ENCODE measurements at places on chromosomes 16 and 17. TPM values are rescaled to one million over a fixed set of nuclear protein-coding genes. Genes with fewer than 3 reads are reported as not detected.
A peak's percentile ranks its signal among the peaks of the same experiment; 100 is the strongest.

DNA sequence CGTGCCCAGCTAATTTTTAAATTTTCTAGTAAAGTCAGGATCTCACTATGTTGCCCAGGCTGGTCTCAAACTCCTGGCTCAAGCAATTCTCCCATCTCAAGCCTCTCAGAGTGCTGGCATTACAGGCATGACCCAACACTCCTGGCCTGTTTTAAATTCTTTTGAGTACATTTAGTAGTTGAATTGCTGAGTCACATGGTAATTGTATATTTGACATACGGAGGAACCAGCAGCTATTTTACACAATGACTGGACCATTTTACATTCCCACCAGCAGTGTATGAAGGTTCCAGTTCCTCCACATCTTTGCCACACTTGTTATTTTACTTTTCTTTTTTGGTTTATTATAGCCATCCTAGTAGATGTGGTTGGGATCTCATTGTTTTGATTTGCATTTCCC lies 43.6 kb downstream of the RHOT1 start:
- DNase-seq: no peak

- DNase-seq: no peak
Measured at GRCh38 chr16:17491140-17491662, 20.4 kb upstream of the XYLT1 start.

GRCh38 chr16:59886021-59886420 lies 1151.9 kb upstream of the GOT2 start:
- DNase-seq: no peak

DNA sequence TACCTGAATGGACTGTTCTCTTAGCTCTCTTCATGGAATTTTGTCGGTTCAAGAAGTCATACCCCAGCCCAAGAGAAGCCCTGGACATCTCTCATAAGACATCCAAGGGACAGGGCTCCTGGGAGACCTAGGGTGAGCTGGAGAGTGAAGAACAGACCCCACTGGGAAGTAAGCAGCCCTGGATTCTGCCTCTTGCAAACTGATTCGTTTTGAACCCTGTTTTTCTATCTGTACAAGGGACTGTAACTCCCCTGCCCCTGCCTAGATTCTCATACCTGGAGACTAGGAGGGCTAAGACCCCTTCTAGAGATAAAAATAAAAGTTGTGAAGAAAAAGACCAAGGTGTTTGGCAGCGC lies 449 bp downstream of the CCL3L1 start:
- no peak for DNase-seq

GRCh38 chr17:11276486-11276885 lies 35.5 kb downstream of the SHISA6 start:
- DNase-seq: no peak

The DBNDD1 gene
- total RNA-seq: 4.3 TPM

DNA sequence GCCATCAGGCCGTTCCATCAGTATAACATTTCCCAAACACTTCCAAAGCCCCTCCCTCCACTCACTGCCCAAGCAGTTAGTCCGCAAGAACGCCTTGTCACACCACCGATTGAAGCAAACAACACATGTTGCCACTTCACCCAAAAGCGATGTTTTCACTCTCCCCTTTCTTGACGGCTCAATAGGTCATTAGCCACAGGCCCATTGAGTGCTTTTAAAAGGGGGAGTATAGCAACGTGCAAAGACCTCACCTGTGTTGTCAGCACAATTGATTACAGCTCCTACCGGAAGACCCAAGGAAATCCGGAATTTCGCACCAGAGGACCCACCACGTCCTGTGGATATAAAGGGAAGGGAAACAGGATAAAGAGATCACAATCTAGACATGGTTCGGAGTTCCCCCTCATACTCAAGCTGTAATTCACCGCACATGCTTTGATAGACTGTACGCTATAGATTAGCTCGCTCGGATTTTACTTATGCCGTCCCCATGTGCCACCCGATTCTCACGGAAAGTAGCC lies 690 bp downstream of the RPL23 start:
- DNase-seq: no peak

DNA sequence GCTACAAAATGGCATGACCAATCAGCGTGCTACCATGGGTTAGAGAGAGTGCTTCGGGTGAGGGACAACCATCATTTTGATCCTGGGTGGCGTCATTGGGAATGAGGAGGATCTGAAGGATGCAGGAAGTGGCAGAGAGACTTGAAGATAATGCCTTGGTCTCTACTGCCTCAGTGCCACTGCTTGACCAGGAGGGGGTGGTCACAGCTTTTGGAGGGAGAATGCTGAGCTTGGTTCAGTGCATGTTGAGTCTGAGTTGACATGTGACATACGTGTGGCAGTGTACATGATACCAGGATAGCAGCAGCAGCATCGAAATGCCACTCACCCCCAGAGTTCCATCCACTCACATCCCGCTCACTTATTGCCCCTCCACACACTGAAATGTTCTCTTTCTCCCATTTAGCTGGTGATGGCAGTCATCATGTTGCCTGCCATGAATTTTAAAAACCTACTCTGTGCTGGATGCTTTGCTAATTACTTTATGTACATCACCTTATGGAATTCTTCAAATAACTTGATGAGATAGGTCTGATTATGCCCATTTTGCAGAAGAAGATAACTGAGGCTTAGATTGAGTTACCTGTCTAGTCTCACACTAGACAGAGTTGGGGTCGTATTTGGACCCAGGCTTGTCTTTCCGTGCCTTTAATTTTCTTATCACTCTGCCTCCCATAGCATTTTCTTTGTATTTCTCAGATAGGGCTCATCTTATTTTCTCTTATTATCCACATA lies 36.7 kb downstream of the ARSG start:
- DNase-seq: no peak

- peak; percentile 88 for DNase-seq
Measured at GRCh38 chr17:40550608-40551007, 14.7 kb downstream of the CCR7 start.

The KRTAP17-1 gene
- not detected for total RNA-seq

The CACNB1 gene
- 6.2 TPM for total RNA-seq

- DNase-seq: no peak
Measured at GRCh38 chr16:26816885-26817571, 249.7 kb upstream of the C16orf82 start.

DNA sequence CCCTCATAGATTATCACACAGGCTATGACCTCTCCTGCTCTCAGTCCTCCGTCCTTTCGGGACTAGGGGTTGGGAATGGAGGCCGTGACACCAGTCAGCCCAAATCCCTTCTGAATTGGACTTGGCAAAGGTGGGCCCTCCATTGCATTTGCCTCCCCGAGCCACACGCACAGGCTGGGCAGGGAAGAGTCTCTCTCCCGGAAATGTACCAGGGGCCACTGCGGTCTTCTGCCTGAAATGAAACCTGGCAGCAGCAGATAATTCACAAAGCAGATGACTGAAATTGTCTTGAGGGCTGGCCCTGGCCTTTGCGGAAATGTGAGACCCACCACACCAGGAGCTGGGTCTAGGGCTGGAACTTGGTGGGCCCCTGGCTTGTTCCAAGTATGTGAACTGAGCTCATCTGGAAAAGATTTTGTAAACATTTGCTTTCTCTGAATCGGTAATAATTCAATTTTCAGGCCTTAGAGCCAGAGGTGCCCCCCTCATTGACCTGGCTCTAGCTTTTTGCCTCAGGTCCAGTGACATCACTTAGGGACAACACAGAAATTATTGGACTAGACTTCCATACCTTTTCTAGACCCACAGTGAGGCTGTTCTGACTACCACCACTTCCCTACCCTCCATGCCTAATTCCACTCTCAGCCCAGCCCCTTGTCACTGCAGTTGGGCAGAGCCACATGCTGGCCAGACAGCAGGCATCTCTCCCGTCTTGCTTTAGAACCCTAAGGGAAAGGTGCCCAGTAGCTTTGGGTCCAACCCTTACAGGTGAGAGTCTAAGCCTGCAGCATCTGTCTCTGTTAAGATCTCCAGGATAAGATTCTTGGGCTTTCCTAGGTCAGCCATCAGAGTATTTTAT lies 75.2 kb downstream of the CCDC182 start:
- DNase-seq: peak; percentile 83

The TP53TG3C gene
- not detected for total RNA-seq

DNA sequence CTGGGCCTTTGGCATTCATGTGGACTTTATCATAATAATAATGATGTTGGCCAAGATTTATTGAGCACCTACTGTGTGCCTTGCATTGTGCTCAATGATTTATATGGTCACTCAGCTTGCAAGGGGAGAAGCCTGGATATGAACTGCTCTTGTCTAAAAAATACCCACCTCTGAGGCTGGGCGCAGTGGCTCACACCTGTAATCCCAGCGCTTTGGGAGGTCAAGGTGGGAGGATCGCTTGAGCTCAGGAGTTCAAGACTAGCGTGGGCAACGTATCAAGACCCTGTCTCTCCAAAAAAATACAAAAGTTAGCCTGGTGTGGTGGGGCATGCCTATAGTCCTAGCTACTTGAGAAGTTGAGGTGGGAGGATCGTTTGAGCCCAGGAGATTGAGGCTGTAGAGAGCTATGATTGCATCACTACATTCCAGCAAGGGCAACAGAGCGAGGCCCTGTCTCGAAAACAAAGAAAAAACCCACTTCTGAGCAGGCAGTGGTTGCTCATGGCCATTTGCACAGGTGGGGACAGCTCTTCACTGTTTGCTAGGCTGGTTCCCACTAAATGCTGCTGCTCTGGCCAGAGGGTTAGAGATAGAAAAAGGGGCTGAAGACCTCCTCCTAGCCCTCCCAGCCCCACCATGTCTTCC lies 4.3 kb upstream of the ADGRG1 start:
- no peak for DNase-seq

The TPSG1 gene
- total RNA-seq: 0.39 TPM
